ENCODE measurements at places on chromosomes 7 and 10. TPM values are rescaled to one million over a fixed set of nuclear protein-coding genes. Genes with fewer than 3 reads are reported as not detected.

GRCh38 chr7:139811066-139811465 is 18.0 kb upstream of the TBXAS1 start:
- H3K4me1 ChIP-seq: no peaks in the 10 kb centered on the region
- no peaks in the 10 kb centered on the region for H3K36me3 ChIP-seq
- no peak overlapping the region for H3K27ac ChIP-seq
- no peaks in the 10 kb centered on the region for H3K27me3 ChIP-seq
- DNase-seq: no peak

DNA sequence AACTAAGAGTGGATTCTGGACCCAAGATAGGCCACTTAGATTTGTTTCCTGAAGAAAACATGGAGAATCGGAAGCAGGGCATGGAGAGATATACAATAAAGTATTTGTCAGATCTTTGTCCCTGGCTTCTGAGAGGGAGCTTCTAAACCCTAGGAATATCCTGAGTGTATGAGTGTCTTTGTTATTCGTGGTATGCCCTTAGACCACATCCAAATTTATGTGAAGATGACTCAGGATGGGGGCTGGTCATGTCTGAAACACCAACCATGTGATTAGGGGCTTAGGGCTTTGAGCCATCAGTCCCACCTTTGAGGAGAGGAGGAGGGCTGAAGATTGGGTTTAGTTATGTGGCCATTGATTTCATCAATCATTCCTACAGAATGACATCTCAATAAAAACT is 69.7 kb upstream of the PLPP4 start:
- H3K27ac ChIP-seq: no peak overlapping the region
- no peaks in the 10 kb centered on the region for H3K27me3 ChIP-seq
- H3K4me1 ChIP-seq: no peaks in the 10 kb centered on the region
- H3K36me3 ChIP-seq: no peaks in the 10 kb centered on the region

The SFTPA1 gene
- not detected for total RNA-seq

- no peaks in the 10 kb centered on the region for H3K27me3 ChIP-seq
- no peaks in the 10 kb centered on the region for H3K36me3 ChIP-seq
- DNase-seq: no peak
- no peak overlapping the region for H3K4me3 ChIP-seq
- no peaks in the 10 kb centered on the region for H3K4me1 ChIP-seq
Measured at GRCh38 chr10:132363921-132364593, 32.1 kb downstream of the LRRC27 start.

GRCh38 chr7:28112883-28113540 is 67.6 kb downstream of the JAZF1 start:
- H3K27ac ChIP-seq: no peak overlapping the region
- no peak overlapping the region for H3K4me3 ChIP-seq
- no peaks in the 10 kb centered on the region for H3K36me3 ChIP-seq
- H3K4me1 ChIP-seq: no peaks in the 10 kb centered on the region
- no peaks in the 10 kb centered on the region for H3K27me3 ChIP-seq

DNA sequence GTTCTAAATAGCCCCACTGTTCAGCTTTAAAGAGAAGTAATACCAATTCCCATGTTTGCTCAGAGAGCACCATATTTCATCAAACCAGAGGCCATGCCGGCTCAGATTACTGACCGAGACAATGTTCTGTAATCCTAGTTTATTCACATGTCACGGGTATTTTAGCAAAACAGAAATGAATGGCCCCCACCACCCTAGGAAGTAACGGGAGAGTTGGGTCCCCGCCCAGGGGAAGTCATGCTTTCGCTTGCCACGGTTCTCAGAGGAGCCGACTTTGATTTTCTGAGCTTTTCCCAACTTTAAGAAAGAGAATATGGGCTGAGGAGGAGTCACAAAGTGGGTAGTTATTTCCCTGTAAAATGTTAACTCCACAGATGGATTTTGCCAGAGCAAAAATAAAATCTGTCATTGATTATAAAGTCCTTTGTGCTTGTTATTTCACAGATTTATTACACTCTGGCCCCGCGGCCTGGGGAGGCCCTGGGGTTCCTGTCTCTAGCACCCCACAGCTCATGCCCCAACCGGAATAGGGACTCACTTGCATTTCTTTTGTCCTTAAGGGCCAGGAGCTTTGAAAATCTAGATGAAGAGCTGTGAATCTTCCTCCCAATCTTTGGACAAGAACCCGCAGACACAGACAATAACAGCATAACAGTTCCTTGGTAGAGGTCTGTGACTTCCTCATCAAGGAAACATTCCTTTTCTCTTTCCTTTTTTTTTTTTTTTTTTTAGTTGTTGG is 3.7 kb upstream of the GDF10 start:
- no peaks in the 10 kb centered on the region for H3K36me3 ChIP-seq
- no peak overlapping the region for H3K27ac ChIP-seq
- H3K27me3 ChIP-seq: peaks cover 9% of the 10 kb centered on the region
- peaks cover 10% of the 10 kb centered on the region for H3K4me1 ChIP-seq

DNA sequence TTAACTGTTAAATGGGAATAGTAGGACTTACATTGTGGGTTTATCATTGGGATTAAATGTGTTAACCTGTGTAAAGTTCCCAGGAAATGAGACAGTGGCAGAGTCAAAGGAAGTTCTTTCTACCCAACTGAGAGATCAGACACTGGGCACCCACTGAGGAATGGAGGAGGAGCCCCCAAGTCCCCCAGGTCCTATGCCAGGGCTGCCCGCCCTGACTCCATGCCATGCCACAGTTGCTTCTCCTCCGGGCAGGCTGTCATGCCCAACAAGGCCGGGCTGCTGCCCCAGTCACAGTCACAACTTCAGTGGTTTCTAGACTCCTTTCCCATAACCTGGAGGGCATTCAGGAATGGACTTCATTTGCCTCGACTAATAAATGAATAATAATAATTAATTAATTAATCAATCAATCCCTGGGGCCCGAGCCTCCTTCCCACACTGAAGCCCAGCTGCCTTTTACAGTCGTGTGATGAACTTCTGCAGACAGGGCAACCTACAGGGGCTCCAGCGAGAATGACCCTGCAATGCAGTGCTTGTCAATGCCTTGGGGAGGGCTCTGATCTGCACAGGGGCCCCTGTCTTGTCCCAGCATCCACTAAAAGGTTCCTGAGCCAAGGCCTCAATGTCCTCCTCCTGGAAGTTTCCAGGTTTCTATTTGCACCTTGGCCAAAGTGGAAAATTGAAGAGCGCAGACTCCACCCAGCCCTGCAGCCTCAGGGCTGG is 32.4 kb downstream of the DRGX start:
- no peak for DNase-seq
- no peaks in the 10 kb centered on the region for H3K36me3 ChIP-seq
- no peak overlapping the region for H3K4me3 ChIP-seq
- no peak overlapping the region for H3K27ac ChIP-seq
- H3K4me1 ChIP-seq: no peaks in the 10 kb centered on the region

GRCh38 chr10:103850572-103850895 is 4.8 kb downstream of the SH3PXD2A start:
- H3K36me3 ChIP-seq: no peaks in the 10 kb centered on the region
- no peak for DNase-seq
- H3K27ac ChIP-seq: no peak overlapping the region
- H3K4me3 ChIP-seq: no peak overlapping the region

The MALSU1 gene
- 101 TPM for total RNA-seq
